Activated CD4-positive, alpha-beta T cell treated with anti-CD3 and anti-CD28 coated beads for 4 hours (primary cell): ENCODE measurements at places on chromosomes 5 and 9.

GRCh38 chr9:31574006-31574765 lies 810.3 kb upstream of the ACO1 start:
- no peak for DNase-seq

DNA sequence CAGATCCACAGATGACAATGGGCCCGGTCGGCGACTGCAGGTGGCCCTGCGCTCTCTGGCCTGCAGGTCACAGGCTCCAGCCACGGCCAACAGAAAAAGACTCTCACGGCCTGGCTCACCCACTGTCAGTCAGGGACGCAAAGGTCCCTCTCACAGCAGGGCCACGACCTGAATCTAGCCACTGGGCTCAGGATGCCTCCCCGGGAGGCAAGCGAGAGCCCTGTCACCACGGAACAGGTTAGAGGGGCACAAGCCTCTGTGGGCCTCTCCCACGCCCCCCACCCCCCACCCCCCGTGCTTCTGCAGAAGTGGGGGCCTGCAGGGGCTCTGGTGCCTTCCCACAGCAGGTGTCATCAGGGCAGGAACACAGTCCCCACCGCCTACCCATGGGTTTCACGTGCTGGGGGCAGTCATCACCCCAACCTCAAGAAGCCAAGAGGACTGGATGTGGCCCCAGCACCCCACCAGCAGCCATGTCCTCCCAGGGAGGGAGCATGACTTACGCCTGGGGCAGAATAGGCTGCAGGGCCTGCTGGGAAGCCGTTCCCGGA lies 17.3 kb upstream of the EGFL7 start:
- no peak for DNase-seq

DNA sequence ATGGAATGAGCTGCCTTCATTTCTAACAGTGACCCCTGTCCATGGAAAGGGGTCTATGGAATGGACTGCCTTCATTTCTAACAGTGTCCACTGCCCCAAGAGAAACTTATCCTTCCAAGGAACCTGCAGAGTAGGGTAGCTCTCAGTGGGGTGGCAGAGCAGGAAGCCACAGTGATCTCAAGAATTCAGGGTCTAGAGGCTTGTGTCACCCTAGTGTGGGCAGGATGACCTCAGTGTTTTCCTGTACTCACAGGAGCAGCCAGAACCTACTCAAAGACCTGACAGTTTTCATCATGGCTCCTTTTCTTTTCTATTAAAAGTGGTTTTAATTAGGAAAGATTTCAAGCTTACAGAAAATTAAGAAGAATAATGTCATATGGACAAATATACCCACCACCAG lies 27.5 kb downstream of the SEC61B start:
- no peak for DNase-seq

- no peak for DNase-seq
These were observed 7.9 kb upstream of the NEUROG1 start for GRCh38 chr5:135543485-135544304.

DNA sequence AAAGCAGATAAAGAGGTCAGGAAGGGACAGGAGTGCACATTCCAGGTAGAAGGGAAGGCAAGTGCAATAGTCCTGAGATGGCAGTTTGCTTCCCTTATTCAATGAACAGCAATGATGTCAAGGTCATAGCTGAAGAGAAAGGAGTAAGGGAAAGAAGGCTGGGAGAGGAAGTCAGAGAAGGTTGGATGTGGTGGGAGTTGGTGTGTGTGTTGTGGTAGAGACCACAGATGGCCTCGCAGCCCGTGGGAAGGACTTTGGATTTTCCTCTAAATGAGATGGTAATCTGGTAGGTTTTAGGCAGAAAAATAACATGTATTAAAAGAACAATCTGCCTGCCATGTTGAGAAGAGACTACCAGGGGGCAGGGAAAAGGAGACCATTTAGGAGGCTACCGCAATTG lies 25.1 kb upstream of the LPAR1 start:
- DNase-seq: no peak

DNA sequence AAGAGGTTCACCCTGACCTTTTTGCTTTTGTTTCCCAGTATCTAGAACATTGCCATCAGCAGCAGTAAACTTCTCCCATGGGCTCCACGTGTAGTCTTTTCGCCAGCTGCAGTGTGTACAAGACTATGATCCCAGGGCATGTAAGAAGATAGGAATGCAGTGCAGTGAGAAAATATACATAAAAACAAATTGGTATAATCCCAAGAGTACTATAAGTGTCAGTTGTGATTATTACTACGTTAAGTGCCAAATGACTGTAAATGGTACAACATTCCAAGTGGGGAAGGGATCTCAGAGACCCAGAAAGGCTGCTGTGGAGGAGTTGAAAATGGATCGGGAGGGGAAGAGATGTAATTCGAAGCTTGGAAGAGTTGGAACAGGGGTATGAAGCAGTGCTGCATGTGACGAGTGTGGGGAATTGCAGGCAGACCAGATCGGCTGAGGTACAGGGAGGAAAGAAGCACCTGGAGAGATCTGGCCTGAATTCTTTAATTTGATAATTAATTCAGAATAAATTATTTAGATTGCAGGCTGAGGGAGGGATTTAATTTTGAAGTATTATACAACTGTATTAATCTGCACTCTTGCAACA lies 95.1 kb downstream of the FBXL7 start:
- DNase-seq: no peak

- no peak for DNase-seq
These were observed 1193.5 kb downstream of the DTWD2 start for GRCh38 chr5:117794847-117795246.

GRCh38 chr9:88567870-88568269 lies 32.9 kb downstream of the NXNL2 start:
- no peak for DNase-seq

DNA sequence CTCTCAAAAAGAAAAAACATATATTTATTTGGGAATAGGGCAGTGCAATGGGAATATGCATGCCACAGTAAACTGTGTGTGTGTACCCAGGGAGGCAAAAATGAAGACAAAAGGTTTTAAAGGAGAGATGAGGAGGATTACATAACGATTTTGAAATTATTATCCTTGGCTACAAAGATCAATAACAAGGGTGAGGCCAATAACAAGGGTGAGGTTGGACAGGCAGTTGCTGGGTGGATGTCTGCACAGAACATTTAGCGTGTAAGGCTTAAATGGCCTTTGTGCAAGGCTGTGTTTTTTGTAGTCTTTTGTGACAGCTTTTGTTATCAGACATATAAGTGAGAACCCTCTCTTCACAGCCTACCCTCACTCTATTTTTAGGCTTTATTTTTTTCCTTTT lies 114.0 kb downstream of the JMY start:
- DNase-seq: no peak

DNA sequence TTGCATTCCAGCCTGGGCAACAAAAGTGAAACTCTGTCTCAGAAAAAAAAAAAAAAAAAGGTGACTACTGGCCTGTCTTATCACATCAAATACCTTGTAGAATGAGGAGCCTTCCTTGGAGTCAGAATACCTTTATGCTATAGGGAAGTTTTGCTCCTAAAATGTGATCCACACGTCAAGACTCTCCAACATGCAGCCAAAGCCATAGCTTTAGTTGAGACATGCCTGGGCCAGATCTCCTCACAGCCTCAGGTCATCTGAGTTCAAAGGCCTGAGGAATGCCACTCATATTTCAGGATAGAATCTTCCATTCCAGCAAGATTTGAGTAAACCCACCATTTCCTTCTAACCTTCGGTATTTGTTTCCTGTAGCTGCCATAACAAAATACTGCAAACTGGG lies 13.7 kb upstream of the SOWAHA start:
- no peak for DNase-seq
